ENCODE measurements at places on chromosomes 16 and 17.

DNA sequence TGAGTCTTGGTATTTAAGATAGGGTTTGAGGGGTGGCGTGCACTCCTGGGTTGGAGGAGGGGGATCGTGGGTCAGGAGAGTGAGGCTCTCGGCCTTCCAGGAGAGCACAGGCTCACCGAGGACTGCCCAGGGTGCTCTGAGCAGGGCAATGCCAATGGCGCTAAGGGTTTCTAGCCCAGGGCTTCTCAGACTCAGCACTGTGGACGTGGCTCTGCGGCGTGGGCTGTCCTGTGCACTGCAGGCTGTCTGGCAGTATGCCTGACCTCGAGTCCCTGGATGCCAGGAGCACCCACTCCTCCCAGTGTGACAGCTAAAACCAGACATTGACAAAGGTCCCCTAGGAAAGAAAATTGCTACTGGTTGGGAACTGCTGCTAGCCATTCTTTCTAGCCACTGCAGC, 37.2 kb upstream of the ENDOV start:
- DNase-seq: no peak

GRCh38 chr17:50149417-50150353, 792 bp downstream of the PPP1R9B start:
- peak; percentile 60 for DNase-seq

DNA sequence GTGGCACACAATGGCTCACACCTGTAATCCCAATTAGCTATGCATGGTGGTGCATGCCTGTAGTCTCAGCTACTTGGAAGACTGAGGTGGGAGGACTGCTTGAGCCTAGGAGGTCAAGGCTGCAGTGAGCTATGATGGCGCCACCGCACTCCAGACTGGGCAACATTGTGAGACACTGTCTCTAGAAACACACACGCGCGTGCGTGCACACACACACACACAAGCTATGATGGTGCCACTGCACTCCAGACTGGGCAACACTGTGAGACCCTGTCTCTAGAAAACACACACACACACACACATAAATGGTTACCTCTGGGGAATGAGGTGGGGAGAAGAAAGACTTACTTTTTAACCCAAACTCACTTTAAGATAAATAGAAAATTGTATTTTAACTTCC, 16.4 kb downstream of the FBXL20 start:
- DNase-seq: no peak

- DNase-seq: no peak
Observed at GRCh38 chr17:34624767-34625383, 45.5 kb downstream of the TMEM132E start.

DNA sequence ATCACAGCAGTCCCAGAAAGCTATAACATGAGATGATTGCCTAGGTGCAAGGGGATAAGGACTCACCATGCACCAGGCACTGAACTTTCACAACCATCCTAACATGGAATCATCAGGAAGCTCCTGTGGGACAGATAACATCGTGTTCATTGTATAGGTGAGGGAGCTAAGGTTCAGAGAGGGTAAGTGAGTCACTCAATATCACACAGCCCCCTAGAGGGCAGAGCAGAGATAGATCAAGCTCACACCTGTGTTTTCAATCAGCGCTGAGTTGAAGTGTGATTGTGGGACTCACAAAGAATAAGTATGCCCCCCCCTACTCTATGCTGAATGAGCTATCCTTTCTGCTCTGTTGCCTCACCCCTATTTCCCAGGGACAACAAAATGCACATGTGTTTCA, 377.7 kb upstream of the ERCC4 start:
- no peak for DNase-seq

- peak; percentile 53 for DNase-seq
Observed at GRCh38 chr17:41420134-41420533, 4.3 kb downstream of the KRT37 start.

- DNase-seq: no peak
Observed at GRCh38 chr17:54270499-54270898, 447.8 kb downstream of the KIF2B start.

DNA sequence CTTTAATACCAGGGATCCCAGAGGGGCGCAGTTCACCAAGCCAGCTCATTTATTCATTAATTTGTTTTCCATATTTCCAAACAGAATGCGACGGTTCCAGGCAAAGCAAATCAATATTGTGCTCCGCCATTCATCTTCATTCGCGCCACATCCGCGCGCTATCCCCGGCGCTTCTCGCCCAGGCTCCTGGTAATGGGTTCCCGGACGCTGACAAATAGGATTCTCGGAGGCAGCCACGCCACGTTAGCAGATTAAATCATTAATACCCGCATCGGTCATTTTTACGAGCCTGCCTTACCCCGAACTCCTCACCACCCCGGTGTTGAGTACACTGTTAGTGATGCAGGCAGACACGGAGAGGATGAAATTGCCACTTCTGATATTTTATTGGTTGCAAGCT, 26.0 kb upstream of the C16orf82 start:
- DNase-seq: no peak

DNA sequence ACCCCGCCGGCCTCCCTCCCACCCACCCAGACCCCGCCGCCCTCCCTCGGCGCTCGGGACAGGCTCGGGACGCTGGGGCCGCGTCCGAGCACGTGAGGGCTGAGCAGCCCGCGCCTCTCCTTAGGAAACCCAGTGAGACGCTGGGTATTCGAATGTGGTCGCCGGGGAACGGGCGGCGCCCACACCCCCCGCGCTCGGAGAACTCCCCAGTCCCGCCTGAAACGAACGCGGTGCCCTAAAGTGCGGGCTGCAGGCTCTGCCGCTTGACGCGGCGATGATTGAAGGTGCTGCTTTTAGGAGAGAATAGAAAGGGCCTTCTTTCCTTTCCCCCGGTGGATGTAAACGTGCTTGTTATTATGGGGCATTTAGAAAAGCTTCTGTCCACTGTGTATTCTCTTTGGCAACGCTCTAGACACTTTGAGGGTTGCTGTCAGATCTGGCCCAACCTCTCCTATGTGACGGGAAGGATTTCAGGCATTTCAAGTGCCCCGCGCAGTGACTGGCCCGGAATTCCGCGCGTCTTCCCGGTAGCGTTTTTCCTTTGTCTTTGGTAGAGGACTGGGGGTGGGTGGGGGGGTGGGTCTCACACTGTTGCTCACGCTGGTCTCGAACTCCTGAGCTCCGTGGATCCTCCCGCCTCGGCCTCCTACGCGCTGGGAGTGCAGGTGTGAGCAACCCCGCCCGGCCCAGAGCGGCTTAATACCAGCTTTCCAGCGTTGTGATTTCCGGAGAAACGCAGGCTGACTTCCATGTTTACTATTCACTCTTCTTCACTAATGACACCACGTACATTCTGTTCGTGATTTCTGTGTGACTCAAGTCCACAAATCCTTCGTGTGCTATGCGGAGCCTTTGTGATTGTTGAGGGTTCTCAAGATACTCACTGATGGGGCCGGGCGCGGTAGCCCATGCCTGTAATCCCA, 21.8 kb upstream of the FOXK2 start:
- peak; percentile 94 for DNase-seq

DNA sequence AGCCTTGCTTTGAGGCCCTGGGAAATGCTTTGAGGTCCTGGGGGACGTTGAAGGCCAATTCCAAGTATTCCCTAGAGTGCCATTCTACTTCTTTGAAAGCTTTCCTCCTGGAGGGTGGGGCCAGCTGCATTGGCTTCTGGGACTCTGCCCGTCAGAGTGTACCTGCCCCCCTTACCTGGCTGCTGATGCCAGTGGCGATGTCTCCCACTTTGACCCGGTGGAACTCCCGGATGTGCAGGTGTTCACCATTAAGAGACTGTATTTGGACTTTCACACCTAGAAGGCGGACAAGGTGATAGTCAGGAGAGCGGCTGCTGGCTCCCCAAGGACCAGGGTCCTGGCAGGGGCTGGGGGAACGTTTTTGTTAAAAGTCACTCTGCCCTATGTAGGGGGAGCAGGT, 3.1 kb upstream of the SPATA32 start:
- no peak for DNase-seq

GRCh38 chr17:63984236-63984635, 11.5 kb upstream of the SCN4A start:
- DNase-seq: peak; percentile 85

DNA sequence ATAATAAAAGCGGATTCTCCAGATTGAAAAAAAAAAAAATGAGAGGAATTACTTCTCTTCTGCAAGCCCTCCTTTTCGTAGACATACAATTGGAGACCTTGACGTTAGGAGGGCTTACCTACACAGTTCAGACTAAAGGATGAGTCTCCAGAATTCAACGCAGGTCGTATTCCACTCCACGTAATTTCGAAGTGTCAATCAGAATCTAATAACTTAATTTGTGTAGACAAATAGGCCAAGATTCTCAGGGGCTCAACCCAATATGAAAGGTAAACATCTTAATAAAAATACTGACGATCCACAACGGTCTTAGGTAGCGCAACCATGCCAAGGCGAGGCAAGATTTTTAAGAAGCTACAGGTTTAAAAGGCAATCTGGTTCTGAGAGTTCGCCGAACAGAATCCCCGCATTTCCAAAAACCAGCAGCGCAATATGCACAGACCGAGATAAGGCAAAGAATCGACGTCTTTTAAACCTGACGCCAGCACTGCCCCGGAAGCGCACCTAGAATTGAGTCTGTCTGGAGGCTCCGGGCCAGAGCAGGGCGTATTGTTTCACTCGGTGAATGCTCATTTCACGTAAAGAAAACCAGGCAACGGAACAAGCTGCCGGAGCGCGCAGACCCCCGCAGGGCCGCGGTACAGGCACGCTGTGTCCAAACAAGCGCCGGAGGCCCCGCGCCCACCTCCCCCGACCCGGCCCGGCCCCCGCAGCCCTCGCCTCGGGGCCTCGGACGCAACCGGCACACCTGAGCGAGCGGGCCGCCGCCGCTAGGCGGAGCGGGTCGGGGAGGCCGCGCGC, 623 bp downstream of the MBTPS1 start:
- peak; percentile 31 for DNase-seq

GRCh38 chr16:79603055-79603454, 2.5 kb upstream of the MAF start:
- DNase-seq: no peak

DNA sequence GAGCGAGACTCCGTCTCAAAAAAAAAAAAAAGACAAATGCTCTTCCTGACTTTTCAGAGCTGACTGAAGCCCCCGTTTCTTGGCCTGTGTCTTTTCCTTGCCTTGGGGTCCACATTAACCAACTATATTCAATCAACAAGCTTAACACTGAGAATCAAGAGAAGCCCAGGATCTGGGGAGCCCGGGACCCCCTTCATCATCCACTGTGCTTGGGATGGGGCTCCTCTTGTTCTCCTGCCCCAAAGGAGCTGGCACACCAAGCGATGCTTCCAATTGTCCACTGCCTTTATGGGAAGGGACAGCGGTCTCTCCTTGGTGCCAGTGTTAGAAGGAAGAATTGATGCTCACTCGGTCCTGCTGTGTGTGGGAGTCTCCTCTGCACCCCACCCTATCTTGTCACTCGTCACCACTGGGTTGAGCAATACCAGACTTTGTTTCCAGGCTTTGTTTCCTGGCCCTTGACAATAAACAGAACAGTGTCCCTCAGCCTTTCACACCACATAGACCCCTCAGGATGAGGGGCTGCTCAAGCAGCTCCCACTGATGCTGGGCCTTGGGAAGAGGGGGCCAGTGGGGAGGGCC, 146.7 kb downstream of the KCNJ12 start:
- no peak for DNase-seq

DNA sequence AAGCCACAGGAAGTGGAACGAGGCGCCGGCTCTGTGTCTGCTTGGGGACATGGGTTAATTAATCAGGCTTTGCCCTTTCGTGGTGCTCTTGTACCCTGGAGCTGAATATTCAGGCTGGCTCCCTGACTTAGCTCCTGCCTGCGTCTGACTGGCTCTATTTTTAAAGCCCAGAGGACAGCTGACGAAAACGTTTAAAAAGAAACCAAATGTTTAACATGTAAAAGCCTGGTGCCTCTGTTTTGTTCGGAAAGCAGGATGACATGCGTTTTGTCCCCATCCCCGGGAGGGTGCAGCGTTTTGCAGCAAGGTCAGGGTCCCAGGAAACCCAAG, 61.1 kb downstream of the NT5M start:
- DNase-seq: no peak

DNA sequence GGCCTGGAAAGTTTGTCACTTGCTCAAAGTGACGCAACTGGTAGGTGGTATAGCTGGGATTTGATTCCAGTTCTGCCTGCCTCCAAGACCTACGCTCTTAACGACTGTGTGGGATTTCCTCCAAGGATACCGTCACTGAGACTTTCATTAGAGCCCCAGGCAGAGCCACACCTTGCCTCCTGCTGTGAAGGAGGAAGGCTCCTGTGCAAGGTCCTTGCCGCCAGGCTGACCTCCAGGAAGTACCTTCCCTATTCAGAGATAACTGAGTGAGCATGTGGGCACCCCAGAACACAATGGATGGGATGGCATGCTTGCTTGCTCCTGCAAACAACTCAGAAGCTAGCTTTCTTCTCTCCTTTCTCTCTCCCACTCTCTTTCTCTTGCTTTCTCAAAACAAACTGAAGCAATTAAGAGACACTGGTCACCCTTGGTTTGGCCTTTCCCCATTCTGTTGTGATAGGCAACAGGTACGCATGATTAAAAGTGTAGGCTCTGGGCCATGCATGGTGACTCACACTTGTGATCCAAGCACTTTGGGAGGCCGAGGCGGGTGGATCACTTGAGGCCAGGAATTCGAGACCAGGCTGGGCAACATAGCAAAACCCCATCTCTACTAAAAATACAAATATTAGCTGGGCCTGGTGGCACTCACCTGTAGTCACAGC, 30.7 kb downstream of the CACNG3 start:
- DNase-seq: no peak

DNA sequence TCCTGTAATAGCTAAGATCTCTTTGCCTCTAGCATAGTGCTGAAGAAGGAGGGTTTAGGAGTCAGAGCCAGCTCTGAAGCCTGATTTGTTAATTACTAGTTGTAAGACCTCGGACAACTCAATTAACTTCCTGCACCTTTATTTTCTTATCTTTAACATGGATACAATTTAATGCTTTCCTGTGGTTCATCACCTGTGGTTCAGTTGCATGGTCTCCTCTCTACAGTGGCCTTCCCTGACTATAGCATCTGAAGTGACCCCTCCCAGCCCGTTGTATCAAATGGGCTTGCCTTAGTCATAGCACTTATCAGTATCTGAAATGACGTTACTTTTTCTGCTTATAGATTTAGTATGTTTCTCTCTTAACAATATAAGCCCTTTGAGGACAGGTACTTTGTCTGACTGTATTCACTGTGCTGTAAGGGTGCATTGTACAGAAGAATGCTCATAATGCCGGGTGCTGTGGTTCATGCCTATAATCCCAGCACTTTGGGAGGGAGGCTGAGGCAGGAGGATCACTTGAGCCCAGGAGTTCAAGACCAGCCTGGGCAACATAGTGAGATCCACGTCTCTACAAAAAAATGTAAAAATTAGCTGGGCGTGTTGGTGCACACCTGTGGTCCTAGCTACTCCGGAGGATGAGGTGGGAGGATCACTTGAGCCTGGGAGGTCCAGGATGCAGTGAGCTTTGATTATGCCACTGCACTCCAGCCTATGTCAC, 2.6 kb upstream of the NDE1 start:
- DNase-seq: no peak

GRCh38 chr16:50371036-50371716, 2.4 kb upstream of the BRD7 start:
- DNase-seq: no peak

DNA sequence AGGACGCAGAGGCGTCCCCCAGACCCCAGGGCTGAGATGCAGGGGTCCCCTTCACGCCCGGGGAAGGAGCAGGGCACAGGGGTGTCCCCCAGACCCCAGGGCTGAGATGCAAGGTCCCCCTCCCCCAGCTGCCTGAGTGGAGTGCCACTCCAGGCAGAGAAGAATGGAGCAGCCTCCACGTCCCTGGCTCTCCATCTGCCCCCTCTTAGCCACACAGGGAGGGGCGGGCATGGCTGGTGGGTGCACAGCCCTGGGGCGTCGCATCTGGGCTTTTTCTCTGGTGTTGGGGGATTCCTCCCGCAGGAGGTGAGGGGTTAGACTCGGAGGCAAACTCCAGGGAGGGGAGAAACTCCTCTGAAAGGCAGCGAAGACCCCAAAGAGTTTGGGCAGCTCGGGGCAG, 17.5 kb downstream of the CIBAR2 start:
- DNase-seq: no peak

Data from AG10803 (cell line).